ENCODE measurements at places on chromosomes 5 and 9.

GRCh38 chr5:53545744-53546143 is 14.7 kb upstream of the NDUFS4 start:
- DNase-seq = no peak

GRCh38 chr5:118597543-118597942 is 390.8 kb downstream of the DTWD2 start:
- DNase-seq = no peak

GRCh38 chr5:123585871-123586270 is 73.9 kb downstream of the CSNK1G3 start:
- peak; percentile 35 for DNase-seq

DNA sequence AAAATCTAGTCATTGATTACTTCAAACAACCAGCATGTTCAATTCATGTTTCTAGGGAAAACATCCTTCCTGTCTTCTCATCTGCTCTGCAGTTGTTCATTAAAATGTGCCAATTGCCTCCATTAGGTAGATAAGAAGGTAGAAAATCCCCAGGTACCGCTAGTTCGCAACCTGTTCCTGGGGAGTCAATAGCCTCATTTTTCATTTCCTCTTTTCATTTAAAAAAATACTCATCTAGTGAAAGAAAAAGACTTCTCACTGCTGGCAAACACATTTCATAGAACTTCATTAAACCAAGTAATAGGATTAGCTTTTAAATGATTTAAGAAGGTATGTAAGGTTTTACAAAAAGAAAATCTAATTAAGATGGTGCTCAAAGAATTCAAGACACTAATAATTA is 113.3 kb downstream of the MARCHF11 start:
- DNase-seq = no peak

- peak; percentile 32 for DNase-seq
Measured at GRCh38 chr5:39005566-39006232, 68.5 kb downstream of the RICTOR start.

DNA sequence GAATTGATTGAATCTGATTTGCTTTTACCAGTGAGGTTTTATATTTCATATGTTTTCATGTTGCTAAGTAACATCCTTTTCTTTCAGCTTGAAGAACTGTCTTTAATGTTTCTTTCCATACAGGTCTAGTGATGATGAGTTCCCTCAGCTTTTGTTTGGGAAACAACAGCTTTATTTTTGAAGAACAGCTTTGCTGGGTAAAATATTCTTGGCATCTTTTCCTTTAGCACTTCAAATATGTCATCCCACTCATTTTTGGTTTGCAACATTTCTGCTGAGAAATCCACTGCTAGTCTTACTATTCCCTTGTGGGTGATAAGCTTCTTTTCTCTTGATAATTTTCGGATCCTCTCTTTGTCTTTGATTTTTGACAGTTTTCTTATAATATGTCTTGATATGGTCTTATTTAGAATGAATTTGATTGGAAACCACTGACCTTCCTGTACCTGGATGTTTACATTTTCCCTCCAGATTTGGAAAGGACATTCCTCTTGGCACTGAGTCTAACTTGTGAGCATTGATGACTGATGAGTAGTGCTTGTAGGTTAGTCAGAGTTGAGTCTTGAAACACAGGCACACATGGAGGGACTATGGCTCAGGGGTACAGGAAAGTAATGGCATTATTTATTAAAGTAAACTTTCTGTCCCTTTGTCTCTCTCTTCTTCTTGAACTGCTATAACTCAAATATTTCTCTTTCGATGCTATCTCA is 220.3 kb downstream of the SPATA31D1 start:
- peak; percentile 33 for DNase-seq

DNA sequence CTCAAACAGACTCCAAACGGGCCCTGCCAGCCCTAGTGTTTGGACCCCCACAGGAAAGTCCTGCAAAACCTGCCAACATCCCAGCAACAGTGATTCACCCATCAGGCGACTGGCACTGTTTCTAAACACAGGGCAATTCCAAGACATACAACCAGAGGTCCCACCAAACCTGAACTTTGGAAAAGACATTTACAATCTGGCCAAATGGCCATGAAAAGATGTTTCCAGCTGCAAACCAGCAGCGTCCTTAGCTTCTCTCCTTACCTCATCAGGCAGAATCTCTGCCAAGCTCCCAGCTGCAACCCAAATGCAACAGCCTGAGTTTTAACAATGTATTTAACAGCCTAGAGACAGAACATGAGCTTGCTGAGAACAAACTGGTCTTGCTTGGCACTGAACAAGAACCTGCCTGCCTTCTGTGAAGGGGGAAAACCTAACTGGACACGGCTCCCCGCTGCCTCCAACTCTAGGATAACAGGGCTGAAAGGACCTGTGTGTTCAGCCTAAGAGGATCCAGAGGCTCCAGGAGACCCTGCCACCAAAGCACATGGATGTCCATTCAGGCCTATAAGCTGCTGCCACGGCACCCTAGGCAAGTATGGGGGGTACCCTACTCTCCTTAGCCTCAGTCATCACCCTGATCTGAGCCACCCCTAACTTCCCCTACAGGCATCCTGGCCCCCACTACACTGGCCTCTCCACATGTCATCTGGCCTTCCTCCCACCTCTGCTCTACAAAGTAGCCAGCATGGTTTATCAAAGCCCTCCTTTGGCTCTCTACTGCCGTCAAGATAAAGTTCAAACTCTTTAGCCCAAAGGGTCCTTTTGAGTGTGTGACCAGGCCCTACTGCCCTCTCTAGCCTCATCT is 5.6 kb downstream of the P4HA2 start:
- peak; percentile 99 for DNase-seq

- no peak for DNase-seq
Measured at GRCh38 chr9:136429075-136429628, 10.5 kb downstream of the INPP5E start.

DNA sequence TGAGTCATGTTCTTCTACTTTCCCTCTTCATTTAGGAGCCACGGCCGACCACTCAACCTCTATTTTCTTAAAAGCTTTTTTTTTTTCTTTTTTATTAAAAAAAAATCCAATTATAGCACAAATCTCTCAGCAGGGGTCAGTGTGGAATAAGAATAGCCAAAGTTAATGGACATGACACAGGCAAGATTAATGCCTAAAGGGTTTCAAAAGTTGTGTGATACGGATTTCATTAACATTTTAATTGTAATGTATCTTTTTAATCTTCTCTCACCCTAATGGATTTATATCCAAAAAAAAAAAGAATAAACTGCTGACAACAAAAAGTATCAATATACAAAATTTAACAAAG is 5.4 kb downstream of the NACC2 start:
- peak; percentile 71 for DNase-seq

- DNase-seq = peak; percentile 45
Measured at GRCh38 chr5:168706655-168707069, 127.5 kb upstream of the PANK3 start.

DNA sequence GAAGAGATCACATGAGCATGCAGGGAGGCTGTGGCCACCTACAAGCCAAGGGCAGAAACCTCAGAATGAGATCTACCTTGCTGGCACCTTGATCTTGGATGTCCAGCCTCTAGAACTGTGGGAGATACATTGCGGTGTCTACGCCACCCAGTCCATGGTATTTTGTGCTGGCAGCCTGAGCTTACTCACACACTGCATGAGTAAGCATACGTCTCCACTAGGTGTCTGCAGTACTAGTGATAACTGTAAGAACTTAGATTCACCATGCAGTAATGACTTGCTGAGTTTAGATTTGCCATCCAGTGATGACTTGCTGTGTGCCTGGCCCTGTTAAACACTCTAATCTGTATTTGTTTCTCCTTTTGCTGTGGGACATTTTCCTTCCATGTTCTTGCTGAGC is 417.7 kb downstream of the GADD45G start:
- no peak for DNase-seq

DNA sequence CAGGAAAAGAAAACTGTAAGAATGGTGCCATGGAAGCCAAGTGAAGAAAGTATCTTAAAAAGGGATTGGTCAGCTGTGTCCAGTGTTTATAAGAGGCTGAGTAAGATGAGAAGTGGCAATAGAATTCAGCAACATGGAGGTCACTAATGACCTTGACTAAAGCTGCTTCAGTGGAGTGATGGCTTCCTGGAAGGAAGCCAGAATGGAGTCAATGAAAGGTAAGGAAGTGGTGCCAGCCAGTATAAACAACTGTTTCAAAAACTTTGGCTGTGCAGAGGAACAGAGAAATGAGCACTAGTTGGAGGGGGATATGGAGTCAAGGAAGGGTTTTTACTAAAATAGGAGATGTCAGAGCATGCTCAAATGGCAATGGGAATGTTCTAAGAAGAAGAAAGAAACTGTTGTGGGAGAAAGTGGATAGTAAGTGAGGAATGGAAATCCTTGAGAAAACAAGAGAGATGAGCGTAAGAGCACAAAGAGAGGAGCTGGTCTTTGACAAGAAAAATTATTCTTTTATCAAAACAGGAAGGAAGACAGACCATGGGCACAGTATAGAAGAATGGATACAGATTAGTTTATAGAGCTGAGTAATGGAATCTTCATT is 11.1 kb upstream of the NRG2 start:
- no peak for DNase-seq

DNA sequence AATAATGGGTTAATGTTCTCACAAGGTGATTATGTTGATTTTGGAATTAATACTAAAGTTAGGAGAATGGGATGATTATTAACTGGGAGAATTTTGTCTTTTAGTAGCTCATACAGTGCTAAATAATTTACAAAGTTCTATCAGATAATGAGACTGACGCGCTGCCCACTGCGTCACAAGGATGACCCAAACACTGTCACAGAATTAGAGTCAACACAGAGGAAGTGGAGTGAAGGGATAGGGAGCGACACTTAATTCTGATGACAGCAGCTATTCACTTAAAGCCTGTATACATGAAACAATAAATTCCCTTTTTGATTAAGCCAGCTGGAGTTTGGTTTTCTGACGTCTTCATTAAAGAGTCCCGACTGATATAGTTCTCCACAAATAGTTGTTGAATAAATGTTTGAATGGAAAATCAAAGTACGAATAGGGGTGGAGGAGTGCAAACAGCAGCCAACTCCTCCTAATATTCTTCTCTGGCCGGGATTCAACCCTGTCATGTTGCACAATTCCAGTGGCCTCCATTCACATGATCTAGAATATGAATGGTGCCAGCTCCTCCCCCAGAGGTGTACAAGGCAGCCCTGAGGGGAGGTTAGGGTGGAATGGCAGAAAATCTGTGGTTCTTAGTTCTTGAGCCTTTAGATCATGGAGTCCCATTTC is 140.3 kb downstream of the PCSK1 start:
- peak; percentile 78 for DNase-seq

DNA sequence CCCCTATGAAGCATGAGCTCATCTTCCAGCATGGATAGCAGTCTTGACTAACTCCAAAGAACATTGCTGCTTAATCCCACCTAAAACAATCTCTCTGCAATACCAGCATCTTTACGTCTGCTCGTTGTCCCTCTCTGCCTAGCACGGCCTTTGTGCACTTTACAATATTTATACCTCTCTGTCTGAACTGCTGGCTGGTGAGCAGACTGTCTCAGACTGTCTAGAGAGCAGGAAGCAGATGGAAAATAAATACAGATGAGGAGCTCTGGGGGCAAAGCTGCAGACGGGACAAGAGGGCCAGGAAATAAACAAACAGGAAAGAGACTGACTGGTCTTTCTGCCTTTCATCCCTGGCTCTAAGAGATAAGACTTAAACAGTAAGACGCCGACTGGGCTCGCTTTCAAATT is 224.8 kb downstream of the ENC1 start:
- no peak for DNase-seq

DNA sequence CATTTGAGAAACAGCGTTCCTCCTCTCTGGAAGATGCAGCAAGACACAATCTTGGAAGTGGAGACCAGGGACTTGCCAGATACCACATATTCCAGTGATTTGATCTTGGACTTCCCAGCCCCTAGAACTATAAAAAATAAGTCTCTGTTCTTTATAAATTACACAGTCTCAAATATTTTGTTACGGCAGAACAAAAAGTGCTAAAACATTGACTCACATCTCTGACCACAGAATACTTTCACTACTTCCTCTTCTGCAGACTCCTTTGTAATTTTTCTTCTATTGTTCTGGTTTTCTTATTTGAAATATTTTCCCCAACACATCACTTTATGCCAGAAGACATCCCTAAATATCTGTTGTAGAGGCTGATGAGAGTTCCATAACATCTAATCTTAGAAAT is 706.1 kb upstream of the CDH18 start:
- no peak for DNase-seq

DNA sequence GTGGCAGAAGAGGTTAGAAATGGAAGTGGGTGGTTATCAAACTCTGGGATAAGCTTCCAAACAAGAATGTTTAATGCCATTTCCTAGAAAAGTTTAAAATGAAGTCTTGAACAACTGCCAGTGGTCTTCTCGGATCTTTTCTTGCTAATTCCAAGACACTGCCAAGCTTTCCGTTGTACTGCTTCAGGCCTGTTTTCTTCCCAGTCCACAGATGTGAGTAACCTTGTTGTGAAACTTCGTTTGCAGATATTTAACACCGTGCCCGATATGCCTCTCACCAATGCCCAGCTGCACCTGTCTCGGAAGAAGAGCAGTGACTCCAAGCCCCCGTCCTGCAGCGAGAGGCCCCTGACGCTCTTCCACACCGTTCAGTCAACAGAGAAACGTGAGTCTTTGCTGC is 269.8 kb downstream of the NR3C1 start:
- DNase-seq = peak; percentile 87

GRCh38 chr5:150209099-150209635 is 19.3 kb downstream of the SLC6A7 start:
- no peak for DNase-seq

GRCh38 chr5:151222054-151222789 is 1.7 kb downstream of the CCDC69 start:
- no peak for DNase-seq

DNA sequence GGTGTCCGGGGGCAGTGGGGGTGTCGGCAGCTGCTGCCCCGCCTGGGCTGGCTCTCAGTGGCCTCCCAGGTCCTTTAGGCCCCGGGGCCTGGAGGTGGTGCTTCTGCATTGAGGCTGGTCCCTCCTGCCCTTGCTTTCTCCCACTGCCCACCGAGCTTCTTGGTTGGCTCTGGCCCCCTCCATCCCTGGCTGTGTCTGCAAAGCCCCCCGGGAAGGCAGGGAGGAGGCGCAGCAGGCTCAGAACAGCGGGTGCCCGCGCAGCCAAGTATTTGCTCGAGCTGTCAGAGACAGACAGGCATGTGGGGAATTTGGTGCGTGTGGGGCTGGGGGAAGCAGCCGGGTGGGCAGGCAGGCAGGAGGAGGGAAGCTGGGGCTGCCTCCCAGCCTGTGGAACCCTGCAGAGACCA is 11.5 kb downstream of the CXXC5 start:
- DNase-seq = no peak

GRCh38 chr5:155181542-155181941 is 168.0 kb downstream of the KIF4B start:
- DNase-seq = no peak

GRCh38 chr5:142248853-142249462 is 75.9 kb downstream of the SPRY4 start:
- peak; percentile 46 for DNase-seq

- DNase-seq = no peak
Measured at GRCh38 chr5:102722931-102723330, 32.2 kb upstream of the PAM start.
